ENCODE measurements at places on chromosomes 12 and 14.

DNA sequence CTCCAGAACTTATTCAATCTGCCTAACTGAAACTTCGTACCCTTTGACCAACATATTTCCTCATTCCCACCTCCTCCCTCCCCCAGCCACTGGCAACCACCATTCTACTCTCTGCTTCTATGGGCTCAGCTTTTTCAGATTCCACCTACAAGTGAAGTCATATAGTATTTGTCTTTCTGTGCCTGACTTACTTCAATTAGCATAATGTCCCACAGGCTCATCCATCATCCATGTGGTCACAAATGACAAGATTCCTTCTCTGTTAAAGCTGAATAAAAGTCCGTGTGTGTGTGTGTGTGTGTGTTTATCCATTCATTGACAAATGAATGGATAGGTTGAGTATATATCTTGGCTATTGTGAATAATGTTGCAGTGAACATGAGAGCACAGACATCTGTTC, 1.3 kb upstream of the C14orf39 start:
- DNase-seq = no peak

GRCh38 chr14:105841022-105842009, 314.9 kb downstream of the TMEM121 start:
- no peak for DNase-seq

- DNase-seq = no peak
These were observed 108.7 kb downstream of the CACNA1C start for GRCh38 chr12:2161473-2161872.

- DNase-seq = no peak
These were observed 152.6 kb upstream of the NOS1 start for GRCh38 chr12:117514016-117514415.

DNA sequence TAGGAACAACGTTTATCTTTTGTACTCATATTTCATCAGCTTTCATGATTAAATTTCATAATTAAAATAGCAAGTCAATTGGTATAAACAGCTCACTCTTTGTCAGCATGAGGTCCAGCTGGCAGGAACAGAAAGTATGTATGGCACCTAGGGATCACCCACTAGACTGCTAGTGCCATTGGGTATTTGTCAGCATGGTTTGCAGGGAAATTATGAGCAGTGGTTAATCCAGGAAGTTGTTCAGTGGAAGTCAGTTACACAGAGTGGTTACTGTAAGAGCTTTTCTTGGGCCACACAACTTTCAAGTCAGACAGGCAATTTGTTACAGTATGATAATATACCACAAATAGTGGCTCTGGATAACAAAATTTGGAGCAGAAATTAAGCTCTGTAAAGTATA, 340.3 kb upstream of the RGS6 start:
- peak; percentile 67 for DNase-seq

- DNase-seq = no peak
These were observed 526.6 kb upstream of the SEL1L start for GRCh38 chr14:82060219-82060618.

GRCh38 chr14:54562334-54562733, 4.6 kb upstream of the SAMD4A start:
- no peak for DNase-seq

GRCh38 chr12:125189502-125189901, 124.3 kb downstream of the AACS start:
- no peak for DNase-seq

- no peak for DNase-seq
These were observed 117.4 kb downstream of the KTN1 start for GRCh38 chr14:55697414-55697861.

Data from SW 1271 (cell line).